Natural killer cell treated with Interleukin-12 subunit alpha and Interleukin-12 subunit beta and Interleukin-15 and Interleukin-18, amount 100 ng/mL, for 72 hours (primary cell): ENCODE measurements at places on chromosomes 1 and 21.

- DNase-seq = no peak
Measured at GRCh38 chr1:203467550-203467921, 8.1 kb upstream of the PRELP start.

DNA sequence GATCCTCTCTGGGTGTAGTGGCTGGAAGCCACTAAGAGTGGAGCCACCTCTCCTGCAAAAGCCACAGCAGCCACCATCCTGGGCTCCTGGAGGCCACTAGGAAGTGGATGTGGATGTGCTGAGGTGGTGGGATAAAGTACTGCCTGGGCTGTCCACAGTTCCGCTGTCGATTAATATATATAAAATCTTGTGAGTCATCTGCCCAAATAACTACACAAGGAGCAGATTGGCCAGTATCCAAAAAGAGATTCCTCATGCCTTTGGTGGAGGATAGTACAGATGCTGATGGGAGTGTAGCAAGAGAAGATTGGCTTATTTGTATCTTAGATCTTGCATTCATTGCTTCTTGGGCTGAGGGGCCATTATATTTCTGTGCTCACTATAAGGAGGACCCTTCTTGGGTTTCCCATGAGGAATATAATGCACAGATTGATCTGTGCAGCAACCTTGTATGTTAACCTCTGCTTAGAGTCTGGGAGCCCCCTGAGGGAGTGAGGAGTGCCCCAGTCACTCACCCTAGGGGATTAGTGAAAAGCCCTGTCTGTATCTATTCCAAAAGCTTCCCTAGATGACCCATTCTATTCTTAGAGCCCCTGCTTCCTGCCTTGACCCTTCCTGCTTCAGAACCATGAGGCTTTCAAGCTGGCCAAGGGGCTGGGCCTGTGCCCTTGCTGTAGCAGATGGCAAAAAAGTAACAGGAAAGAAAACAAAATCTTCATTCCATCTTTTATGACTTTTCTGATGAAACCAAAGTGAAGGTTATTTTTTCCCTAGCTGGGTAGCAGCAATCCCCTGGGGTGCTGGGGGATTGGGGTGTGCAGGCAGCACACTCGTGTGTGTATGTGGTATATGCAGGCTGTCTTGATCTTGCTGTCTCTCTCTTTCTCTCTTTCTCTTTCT lies 31.7 kb downstream of the RCSD1 start:
- no peak for DNase-seq

DNA sequence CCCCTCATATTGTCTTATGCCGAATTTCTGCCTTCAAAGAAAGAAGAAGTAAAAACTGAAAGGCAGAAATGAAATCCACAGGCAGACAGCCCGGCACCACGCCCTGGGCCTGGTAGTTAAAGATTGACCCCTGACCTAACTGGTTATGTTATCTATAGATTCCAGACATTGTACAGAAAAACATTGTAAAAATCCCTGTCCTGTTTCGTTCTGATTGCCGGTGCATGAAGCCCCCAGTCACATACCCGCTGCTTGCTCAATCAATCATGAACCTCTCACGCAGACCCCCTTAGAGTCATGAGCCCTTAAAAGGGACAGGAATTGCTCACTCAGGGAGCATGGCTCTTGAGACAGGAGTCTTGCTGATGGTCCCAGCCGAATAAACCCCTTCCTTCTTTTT lies 49.3 kb downstream of the JMJD4 start:
- DNase-seq = no peak

DNA sequence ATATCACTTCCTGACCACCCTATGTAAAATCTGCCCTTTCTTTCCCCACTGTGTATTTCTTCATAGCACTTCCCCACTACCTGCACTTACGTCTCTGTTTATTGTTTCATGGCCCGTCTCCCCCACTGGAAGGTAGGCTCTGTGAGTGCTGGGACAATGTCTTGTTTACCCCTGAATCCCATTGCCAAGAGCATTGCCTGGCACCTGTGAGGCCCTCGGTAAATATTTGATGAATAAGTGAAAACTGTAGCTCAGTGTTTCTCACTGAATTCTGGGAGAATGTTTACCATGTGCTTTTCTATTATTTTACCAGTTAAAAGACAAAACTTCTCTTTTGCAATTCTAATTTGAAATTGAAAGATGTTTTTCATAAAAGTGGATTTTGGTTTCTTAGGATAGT lies 11.8 kb downstream of the NFASC start:
- DNase-seq = no peak

- DNase-seq = no peak
Measured at GRCh38 chr1:21573971-21574465, 64.8 kb downstream of the ALPL start.

- no peak for DNase-seq
Measured at GRCh38 chr21:34582506-34583150, 32.3 kb downstream of the RCAN1 start.

DNA sequence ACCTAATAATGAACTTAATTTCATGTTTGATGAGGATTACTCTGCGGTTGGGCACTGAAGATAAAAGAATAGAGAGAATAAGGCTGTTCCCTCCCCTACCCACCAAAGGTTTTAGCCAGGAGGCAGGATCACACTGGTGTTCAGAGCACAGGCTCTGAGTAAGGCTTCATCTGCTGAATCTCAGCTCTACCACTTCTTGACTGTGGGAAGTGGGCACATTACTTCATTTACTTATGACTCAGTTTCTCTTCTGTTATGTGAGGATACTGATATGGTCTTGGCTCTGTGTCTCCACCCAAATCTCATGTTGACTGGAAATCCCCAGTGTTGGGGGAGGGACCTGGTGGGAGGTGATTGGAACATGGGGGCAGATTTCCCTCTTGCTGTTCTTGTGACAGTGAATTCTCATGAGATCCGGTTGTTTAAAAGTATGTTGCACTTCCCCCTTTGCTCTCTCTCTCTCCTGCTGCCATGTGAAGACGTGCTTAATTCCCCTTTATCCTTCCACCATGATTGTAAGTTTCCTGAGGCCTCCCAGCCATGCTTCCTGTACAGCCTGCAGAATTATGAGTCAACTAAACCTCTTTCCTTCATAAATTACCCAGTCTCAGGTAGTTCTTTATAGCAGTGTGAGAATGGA lies 79.7 kb downstream of the SMYD2 start:
- no peak for DNase-seq

- DNase-seq = no peak
Measured at GRCh38 chr1:240128366-240128765, 36.7 kb downstream of the FMN2 start.

DNA sequence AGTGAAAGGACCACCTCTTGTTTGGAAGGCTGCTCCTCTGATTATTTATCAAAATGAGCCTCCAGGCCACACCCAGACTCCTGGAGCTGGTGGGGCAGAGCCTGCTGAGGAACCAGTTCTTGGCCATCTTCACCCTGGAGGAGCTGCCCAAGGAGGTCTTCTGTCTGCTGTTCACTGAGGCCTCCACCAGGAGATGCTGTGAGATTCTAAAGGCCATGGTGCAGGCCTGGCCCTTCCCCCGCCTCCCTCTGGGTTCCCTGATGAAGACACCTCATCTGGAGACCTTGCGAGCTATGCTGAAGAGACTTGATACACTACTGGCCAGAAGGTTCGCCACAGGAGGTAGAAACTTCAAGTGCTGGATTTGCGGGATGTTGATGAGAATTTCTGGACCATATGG lies 61.7 kb upstream of the GJA8 start:
- DNase-seq = no peak

DNA sequence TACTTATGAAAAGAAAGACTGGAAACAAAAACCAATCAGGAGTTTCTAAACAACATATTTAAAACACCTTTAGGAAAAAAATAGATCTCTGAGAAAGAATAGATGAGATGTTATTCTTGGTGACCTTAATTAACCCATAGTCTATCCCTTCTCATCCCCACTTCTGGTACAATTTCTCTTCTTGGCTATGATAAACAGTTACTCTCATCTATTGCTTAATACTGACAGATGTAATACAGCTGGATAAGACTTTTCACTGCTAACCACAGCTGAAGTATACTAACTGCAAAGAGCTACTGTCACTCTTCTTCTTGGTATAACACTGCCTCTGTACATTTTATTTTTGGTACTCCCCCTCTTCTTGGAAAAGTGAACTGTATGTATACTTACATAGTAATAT lies 15.2 kb downstream of the EXTL2 start:
- no peak for DNase-seq

DNA sequence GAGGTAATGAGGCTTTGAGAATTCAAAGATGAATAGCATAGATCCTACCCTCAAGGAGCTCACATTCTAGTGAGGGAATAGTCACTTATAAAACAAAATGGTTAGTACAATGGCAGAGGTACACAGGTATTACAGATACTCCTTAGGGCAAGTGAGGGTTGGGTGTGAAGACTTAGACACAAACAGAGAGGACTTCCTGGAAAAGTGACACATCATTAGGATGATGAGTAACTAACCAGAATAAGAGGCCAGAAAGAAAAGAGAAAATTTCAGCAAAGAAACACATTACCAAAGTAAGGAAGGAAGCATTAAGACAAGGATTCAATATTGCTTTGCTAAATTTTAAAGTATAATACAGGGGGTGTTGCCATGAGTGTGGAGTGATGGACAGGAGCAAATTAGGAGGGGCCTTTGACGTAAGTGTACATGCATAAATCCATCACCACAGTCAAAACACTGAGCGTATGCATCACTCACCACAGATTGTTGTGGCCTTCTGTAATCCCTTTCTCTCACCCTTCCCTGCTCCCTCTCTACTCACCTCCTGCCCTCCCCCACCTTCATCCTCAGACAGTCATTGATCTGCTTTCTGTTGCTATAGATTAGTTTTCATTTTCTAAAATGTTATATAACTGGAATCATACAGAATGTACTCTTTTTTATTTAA lies 7.9 kb downstream of the CD53 start:
- DNase-seq = no peak

GRCh38 chr1:56754708-56755479 lies 64.3 kb downstream of the FYB2 start:
- DNase-seq = no peak

GRCh38 chr1:246565751-246566127 lies 322 bp downstream of the TFB2M start:
- DNase-seq = no peak

DNA sequence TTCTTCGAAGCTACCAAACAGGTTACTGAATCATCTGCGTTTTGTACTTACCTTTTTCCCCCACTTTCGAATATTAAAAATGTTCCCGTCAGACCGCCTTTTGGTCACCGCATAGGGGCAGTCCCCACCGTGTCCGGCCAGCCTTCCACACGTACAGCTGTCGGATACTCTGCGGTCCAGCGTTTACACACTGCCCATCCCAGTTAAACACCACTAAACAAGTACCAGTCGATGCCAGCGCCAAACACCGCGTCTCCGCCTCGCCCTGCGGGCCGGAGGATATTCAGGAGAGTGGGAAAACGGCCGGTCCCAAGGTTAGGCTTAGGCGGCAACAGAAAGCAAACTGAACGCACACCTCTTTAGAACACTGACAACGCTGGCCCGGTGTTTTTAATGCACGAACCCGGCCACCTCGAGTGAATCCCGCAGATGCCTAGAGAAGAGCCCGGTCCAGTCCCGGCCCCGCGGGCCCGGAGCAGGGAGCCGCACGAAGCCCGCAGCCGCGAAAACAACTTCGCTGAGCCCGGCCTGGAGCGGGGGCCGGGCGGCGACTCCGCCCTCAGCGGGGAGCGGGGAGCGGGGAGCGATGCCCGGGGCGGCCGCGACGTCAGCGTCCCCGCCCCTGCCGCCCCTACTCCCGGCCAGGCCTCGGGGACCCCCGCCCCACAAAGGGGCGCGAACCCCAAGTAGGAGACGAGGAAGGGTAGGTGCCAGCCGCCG lies 730 bp upstream of the PHF13 start:
- DNase-seq = no peak

DNA sequence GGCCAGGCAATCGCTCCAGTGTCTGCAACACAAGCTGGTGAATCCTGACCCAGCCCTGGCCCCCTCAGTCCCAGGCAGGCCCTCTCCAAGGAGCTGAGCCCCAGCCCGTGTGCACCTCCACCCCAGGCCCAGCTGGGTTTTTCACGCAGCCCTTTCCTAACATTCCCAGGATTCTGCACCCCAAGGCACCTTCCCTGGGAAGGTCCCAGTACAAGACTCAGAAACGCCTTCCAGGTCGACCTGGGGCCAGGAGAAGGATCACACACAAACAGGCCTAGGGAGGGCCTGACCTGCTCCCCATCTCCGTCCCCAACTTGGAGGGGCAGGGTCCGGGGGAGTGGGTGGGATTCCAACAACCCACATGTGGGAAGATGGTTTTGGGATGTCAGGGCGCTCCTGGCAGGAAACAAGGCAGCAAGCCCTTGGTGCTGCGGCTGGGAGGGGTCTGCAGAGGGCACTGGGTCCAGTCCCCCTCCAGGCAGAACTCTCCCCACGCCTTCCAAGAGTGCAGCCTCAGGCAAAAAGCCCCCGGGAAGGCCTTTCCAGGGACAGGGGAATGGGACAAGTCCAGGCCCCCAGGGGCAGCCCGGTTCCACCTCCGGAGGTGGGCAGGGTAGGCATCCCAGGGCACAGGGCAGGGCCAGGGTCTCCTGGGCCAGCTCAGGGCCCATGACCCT lies 58.3 kb downstream of the KCNAB2 start:
- DNase-seq = no peak

- no peak for DNase-seq
Measured at GRCh38 chr1:36161641-36162531, 5.9 kb downstream of the MAP7D1 start.

- DNase-seq = no peak
Measured at GRCh38 chr1:222761083-222761482, 24.1 kb downstream of the FAM177B start.

DNA sequence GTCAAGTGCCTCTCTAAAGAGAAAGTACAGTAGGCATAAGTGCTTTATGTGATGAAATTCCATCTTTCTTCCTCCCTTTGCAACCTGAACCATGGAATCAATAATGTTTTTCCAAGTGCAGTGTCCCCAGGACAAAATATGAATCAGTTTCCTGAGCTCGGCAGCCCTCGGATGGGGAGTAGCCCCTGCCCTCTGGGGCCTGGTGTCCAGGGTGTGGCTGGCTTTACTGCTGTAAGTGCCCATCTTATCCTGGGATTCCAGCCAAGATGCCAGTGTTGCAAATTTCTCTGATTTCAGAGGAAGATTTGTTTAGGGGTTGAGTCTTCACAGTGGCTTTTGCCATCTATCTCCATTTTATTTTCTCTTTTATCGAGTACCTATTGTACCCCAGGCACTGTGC lies 40.5 kb upstream of the SRP9 start:
- DNase-seq = no peak

DNA sequence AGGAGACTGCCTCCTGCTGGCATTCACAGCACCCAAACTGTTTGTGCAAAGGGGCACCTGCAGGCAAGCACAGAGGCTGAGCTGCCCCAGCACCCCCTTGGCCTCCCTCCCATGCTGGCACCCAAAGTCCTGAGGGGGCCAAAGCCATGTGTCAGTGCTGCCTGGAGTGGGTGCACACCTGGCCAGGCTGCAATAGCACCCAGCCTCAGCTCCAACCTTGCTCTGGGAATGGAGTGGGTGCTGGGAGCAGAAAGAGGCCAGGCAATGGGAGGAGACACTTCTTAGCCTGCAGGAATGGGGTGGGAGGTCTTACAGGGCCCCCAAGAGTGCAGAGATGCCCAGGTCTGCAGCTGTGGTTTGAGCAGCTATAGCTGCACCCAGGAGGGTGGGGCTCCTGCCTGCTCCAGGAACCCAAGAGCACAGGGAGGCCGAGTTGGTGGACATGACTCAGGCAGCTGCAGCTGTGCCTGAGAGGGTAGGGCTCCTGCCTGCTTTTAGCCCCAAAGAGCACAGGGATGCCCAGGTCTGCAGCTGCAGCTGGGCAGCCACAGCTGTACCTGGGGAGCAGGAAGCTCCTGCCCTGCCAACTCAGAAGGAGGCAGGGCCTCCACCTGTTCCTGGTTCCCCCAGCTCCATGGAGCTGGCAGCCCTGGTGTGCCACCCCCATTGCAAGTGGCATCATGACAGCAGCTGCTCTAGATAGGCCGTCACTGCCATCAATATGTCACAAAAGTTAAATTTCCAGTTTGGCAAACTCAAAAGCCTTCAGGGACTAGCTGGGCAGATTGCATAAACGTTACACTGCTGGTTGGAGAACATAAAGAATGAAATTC lies 5.3 kb upstream of the CHD1L start:
- no peak for DNase-seq
